Stimulated activated naive CD8-positive, alpha-beta T cell treated with anti-CD3 and anti-CD28 coated beads, Interleukin-15, Interleukin-2, amounts not matched to agents 100 U/mL and 50 U/mL, for 24 hours (primary cell): ENCODE measurements at places on chromosomes 5 and 9.

GRCh38 chr9:129258823-129259301, 80.8 kb upstream of the IER5L start:
- DNase-seq, result no peak

DNA sequence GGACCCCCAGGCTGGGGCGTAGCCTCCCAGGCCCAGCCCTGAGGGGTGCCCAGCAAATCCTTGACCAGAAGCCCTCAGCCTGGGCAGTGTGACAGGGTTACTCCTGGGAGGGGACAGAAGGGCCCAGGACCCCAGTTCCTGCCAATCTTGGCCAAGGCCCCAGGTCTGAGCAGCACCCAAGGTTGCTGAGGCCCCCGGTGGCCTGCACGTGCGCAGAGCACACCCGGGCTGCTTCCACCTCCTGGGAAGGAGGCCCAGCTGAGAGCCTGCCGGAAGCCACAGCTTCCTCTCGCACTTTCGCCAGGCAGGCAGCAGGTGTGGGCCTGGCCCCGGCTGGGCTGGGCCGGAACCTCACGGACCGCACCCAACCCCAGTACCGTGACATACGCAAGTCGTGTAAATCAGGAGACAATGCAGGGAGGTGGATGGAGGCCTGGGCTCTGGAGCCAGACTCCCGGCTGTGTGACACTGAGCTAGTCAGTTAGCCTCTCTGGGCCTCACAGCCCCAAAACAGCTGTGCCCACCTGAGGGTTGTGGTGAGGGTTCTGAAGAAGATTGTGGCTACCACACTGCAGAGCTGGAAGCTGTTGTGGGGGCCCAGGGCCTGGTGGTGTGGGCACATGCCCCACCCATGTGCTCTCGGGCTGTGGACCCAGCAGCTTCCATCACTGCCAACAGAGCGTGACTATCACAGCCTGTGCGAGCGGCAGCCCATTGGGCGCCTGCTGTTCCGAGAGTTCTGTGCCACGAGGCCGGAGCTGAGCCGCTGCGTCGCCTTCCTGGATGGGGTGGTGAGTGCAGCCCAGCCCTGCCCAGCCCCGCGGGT, 5.1 kb downstream of the GRK6 start:
- peak; percentile 84 for DNase-seq

DNA sequence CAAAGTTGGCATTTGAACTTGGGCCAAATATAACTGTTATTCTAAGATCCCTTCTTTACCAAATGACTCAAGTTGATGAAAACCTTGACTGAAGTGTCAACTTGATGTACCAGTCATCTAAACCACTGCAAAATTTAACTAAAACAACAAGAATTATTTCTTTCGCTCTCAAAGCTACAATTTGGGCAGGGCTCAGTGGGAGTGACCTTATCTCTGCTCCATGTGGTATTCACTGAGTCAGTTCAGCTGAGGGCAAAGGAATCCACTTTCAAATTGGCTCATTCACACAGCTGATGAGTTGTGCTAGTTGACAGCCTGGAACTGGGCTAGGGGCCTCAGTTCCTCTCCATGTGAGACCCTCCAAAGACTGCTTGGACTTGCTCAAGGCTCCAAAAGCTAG, 166.3 kb downstream of the RORB start:
- DNase-seq, result no peak

- peak; percentile 43 for DNase-seq
These were observed 654.3 kb downstream of the CCDC171 start for GRCh38 chr9:16207161-16207560.

GRCh38 chr5:76337953-76338451, 65.1 kb upstream of the IQGAP2 start:
- peak; percentile 29 for DNase-seq

- DNase-seq, result no peak
These were observed 1151.8 kb downstream of the CDH12 start for GRCh38 chr5:21701317-21701716.

DNA sequence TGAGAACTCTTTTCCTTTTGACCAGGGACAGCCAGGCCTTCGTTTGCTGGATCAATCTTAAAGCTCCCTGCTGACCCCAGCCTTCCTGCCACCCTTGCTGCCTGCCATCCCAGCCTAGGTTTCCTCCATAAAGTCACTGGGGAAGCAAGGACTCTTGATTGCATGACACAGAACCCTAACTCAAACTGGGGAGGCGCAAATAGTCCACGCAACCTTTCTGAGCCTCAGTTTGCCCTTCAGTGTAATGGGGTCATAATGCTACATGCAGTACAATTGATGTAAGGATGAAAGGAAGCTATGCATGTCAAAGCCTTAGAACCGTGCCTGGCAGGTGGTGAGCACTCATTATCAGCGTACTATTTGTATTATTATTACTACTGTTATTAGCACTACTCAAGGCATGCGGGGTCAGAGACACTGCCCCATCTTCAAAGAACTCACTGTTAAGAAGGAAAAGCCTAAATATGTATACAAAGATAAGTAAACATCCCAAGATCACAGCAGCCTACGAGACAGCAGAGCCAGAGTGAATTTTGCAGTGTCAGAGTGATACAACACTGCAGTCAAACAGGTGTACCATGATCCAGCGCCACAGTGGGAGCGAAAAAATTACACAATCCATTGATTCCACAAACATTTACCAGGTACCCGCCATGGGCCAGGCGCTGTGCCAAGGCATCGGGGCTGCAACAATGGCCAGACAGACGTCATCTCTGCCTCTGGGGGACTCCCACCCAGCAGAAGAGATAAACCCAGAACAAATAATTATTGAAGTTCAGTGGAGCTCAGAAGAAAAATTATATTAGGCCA, 16.9 kb upstream of the CPLX2 start:
- no peak for DNase-seq

DNA sequence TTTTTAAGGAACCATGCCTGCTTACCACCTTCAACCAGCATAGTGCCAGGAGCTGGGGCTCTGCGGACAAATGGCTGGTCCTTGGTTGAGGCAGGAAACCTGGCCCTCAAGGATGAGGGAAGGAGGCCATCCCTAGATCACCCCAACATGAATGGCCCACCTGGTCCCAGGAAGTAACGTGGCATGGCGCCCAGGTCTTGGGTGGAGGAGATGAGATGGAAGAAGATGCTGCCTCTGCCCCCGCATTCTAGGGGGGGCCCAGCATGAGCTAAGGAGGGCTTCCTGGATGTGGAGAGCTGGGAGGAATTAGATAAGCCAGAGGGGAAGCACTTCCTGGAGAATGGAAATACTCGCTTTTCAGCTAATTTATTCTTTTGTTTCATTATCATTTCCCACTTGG, 95.0 kb downstream of the DAB2IP start:
- DNase-seq, result no peak

DNA sequence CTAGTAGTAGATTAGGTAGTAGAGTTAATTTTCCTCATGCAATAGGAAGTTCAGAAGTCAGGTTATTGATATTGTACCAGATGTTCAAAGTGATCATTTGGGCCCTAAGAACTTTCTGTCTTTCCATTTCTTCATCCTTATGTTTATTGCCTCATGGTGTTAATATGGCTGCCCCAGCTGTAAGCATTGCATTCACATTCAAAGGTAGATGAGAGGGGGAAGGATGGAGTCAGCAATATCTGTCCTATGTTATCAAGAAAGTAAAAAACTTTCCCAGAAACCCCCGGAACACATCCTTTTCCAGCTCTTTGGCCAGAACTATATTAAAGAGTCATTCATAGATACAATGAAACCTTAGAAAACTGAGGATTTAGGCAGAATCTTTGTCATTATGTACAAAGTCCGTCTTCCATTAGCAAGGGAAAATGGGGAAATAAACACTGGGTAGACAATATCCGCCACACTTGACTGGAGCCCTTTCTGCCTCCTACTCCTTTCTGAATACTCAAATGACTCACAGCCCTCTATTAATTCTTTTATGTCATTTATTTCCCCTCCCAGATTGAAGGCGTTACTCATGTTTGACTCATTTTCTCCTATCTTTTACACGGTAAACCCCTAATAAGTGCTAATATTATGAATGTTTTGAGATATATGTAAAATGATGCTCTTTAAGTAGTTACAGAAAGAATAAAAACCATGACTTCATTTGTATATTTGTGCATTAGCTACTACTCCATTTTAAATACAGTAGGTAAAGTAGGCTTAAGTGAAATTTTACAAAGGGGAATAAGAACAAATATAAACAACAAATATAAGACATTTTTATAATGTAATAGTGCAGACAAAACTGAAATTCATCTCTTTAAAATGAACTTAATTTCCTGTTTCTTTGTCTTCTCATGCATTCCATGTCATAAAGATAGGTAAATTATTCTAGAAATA, 127.6 kb downstream of the SLF1 start:
- DNase-seq, result no peak

- DNase-seq, result no peak
These were observed 11.1 kb upstream of the TTC23L start for GRCh38 chr5:34827588-34828506.

DNA sequence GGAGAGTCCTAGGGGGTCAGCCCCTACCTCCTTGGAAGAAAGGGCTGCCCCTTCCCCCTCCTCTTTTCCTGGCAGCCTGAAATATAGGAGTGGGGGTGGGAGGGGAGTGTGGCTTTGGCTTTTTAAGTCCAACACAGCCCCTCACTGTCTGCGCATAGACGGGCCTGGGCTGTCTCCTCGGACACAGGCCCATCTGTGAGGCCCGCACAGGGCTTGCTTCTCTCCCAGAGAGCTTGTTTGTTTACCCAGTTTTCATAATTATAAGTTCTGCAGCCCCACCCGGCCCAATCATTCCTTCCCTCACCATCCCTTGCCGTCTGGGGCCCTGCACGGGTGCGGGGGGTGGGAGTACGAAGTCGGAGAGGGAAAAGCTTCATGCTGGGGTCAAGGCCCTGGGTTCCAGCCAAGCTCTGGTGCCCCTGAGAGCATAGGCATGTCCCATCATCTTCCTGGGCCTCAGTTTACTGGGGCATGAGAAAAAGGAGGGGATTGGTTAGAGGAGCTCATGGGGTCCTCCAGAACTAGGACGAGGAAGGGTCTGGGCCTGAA, 54.0 kb upstream of the STXBP1 start:
- DNase-seq, result no peak

- no peak for DNase-seq
These were observed 243.8 kb upstream of the ZNF462 start for GRCh38 chr9:106619211-106619610.

- no peak for DNase-seq
These were observed 31.9 kb upstream of the GABRP start for GRCh38 chr5:170751631-170752030.

- DNase-seq, result no peak
These were observed 1641.5 kb upstream of the C9orf72 start for GRCh38 chr9:29214690-29215253.

GRCh38 chr9:125747053-125747764, at the start of gene PBX3:
Gene PBX3, plus strand, starts transcription at chr9:125747373.
- DNase-seq, result peak; percentile 58

- no peak for DNase-seq
These were observed 30.9 kb downstream of the CXXC5 start for GRCh38 chr5:139678751-139679750.

DNA sequence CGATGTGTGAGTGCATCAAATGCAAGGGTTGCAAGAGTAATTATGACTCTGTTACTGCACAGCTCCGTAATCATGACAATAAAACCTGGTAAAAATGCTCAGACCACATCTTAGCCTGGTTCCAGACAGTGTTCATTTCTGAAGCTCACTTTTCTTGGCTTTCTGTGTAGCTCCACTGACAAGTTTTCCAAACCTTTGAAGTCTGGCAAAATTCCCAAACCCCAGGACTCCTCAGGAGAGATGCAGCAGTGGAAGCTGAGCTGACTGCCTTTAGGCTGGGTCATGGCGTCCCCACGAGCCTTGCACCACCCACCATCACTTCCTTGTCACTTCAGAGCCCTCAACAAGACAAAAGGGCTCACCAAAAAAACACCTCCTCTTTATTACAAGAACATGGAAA, 131.6 kb upstream of the TAS2R1 start:
- DNase-seq, result no peak

DNA sequence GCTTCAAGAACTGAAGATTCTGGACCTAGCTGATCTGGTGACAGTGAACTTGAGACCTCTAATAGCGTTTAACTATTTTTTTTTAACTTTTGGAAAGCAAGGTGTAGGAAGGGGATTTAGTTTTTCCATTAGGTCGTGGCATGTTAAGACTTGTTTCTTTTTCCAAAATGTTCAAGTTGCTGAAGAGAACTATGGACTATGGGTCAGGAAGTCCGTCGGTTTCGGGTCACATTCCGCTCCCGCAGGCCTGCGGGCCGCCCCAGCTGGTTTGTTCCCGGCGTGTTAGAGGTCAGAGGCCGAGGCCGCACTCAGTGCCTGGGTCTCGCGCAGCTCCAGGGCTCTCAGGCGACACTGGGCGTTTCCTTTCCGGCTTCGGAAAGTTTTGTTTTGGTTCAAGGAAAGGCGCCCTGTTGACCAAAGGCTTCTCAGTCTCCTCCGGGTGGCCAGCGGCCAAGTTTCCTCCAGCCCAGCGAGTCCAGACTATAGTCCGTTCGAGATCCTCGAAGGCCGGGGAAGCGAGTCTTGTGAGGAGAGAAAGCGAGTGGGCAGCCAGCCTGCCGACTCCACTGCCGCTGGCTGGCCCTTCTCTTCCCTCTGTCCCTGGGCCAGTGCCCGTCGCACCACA, 586 bp upstream of the FCHO2 start:
- peak; percentile 34 for DNase-seq

- DNase-seq, result no peak
These were observed 55.2 kb upstream of the PSD2 start for GRCh38 chr5:139740138-139740991.

- DNase-seq, result no peak
These were observed 160.9 kb upstream of the CCNG1 start for GRCh38 chr5:163276466-163276865.

DNA sequence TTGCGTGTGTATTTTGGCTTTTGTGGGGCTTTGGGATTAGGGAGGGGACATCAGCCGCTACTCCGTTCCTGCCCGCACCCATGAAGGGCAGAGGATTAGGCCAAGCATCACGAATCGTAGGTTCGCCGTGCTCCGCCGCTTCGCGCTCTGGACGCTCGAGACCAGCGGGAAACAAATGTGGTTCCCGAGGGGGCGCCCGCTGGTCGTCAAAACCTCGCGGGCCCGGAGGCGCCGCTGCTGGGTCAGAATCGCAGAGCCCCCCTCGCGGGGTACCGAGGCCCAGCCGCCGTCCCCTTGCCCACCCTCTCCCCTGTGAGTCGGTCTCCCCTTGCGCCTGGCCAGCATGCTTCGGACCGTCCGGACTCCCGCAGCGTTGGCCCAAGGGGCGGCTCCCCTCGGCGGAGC, 2.3 kb upstream of the PAX5 start:
- DNase-seq, result peak; percentile 35

DNA sequence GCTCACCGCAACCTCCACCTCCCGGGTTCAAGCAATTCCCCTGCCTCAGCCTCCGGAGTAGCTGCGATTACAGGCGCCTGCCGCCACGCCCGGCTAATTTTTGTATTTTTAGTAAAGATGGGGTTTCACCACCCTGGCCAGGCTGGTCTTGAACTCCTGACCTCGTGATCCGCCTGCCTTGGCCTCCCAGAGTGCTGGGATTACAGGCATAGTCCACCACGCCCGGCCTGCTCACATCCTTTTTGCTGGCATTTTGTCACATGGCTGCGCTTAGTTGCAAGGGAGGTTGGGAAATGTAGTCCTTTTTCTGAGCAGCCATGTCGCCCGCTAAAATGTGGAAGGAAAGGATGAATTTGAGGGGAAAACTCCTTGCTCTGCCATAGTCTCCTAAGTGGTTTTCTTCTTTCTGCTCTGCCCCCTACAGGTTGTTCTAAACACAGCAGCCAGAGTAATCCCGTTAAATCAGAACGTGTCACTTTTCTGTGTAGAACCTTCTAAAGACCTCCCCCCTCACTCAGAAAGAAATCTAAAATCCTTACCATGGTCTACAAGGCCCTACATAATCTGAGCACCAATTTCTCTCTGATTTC, 57.8 kb upstream of the HSPA9 start:
- peak; percentile 31 for DNase-seq
